ENCODE measurements at places on chromosomes 12 and 14.

DNA sequence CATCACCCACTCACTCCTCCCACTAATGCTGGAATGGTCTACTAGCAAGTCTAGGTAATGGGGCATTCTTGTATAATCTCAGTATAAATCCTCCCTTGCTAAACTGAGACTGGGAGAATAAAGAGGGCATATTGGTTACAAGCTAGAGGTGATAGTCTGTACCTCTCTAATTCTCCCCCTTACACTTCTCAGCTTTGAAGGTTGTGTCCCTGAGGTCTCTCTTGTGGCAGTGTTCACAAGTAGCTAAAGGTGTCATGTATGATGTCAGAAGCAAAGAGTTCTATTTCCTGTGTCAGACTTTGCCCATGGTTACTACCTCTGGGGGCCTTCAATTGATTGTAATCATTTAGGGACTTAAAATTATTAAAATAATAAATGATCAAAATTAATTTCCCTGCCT, 26.6 kb upstream of the CCDC196 start:
- DNase-seq = no peak

- no peak for DNase-seq
These were observed 23.6 kb upstream of the MLXIP start for GRCh38 chr12:122054842-122055520.

DNA sequence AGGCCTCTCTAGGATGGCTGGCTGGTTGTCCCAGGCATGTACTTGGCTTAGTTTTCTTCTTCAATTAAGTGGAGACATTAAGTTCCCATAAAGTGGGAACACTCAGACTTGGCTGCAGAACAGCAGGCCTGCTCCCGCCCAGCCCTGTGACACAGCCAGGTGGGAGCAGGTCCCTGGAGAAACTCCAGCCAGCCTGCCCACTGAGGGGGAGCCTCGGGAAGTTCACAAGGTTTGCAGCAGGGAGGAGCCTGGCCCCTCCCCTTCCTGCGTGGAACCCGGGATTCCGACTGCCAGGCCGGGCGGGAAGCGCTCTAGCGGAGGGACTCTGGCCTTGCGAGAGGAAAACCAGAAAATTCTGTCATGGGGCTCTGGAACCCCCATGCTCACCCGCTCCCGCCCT, 98.3 kb upstream of the EVL start:
- no peak for DNase-seq

GRCh38 chr14:97713023-97713422, 915.8 kb downstream of the VRK1 start:
- DNase-seq = no peak

GRCh38 chr12:60114169-60114568, 518.3 kb downstream of the SLC16A7 start:
- no peak for DNase-seq

DNA sequence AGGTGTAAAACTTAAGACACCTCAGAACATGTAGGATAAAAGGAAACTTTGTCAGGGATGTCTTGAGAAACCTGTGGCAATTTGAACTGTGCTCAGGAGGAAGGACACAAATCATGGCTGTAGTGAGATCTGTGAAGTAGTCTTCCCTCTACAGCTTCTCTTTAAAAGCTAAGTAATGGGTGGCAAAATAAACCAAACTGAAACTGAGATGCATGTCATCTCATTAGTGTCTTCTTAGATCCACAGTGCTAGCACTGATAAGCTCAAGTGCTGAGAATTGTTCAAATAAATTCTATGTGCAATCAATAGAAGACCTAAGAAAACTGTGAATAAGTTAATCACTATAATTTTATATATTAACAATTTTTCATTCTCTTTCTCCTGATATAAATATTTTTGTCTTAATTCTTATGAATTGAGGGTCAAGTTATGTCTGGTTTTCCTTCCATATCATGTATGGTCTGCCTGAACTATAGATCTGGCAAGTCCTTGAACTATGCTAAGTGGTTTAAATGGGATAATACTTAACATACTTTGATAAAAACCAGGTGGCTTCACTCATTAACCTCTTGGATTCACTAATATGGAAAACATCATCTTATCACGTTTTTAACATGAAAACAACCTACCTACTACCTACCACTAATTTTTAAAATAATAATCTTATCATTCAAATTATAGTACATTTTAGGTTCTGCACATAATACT, 27.2 kb downstream of the SYT1 start:
- no peak for DNase-seq

- no peak for DNase-seq
These were observed 13.5 kb upstream of the SCFD1 start for GRCh38 chr14:30608533-30609006.

GRCh38 chr12:33310471-33310870, 129.1 kb downstream of the SYT10 start:
- DNase-seq = no peak

- no peak for DNase-seq
These were observed 5.4 kb upstream of the MGAT4C start for GRCh38 chr12:86261578-86261977.

DNA sequence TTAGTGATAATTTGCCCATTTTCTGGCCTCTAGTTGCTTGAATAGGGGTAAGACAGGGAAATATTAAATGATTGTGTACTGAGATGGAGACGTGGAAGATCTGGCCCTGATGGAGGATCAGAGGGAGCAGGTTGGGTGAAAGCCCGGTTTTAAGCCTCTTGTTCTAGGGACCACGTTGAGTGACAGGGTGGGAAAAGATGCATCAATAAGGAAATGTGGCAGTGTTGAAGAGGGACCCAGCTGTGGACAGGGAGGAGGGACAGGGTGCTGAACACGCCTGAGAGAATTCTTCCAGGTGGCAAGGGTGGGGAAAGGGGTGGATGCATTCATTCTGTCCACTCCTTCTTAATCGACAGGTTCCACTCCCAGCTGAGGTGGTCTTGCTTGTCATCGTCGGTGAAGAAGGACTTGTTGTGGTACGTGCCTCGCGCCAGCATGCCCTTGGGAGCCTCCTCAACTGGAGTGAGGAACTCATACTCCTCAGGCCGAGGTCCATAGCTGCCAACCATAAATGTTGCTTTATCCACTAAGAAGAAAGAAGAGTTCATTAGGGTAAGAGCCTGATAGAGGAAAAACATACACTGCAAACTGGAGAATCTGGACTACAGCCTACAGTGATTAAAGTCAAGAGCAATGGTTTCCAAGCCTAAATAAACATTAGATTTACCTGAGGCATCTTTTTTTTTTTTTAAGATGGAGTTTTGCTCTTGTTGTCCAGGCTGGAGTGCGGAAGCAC, 4.0 kb upstream of the ERP27 start:
- DNase-seq = no peak

GRCh38 chr14:78530078-78530477, 359.9 kb downstream of the NRXN3 start:
- no peak for DNase-seq

DNA sequence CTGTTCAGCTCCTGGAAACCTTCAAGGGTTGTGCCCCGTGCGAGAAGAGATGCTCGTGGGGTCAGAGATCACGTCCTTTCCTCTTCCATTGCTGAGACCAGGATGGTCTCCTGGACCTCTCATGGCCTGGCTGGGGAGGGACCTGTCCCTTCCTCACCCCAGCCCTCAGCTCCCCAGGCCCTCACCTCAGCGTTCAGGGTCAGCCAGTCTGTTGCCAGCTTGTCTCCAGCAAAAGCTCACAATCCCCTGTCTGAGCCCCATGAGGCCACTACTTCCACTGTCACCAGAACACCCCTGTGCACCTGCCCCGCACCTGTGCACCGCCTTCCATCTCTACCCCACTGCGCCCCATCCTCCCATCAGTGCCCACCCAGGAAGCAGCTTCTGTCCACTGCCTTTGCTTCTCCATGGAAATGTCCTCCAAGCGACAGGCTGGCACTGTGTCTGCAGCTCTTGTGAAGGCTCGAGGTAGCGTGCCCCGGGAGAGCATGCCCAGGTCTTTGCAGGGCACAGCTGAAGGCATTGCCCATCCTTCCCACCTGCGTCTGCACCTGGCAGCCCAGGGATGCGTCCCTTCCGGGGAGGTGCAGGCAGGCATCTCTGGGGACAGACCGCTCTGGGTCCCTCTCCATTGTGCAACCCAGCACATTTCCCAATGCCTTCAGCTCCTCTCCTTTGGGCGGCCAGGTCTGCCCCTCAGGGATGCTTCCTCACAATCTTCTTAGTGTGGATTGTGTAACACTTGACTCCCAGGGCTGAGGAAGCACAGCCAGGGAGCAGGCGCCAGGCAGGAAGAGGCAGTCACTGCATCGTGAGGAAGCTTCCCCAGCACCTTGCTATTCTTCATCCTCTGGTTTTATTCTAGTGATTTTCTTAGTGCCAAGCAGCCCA, 179.6 kb downstream of the ADGRD1 start:
- DNase-seq = no peak

- no peak for DNase-seq
These were observed 736 bp upstream of the PHLDA1 start for GRCh38 chr12:76032043-76032981.

DNA sequence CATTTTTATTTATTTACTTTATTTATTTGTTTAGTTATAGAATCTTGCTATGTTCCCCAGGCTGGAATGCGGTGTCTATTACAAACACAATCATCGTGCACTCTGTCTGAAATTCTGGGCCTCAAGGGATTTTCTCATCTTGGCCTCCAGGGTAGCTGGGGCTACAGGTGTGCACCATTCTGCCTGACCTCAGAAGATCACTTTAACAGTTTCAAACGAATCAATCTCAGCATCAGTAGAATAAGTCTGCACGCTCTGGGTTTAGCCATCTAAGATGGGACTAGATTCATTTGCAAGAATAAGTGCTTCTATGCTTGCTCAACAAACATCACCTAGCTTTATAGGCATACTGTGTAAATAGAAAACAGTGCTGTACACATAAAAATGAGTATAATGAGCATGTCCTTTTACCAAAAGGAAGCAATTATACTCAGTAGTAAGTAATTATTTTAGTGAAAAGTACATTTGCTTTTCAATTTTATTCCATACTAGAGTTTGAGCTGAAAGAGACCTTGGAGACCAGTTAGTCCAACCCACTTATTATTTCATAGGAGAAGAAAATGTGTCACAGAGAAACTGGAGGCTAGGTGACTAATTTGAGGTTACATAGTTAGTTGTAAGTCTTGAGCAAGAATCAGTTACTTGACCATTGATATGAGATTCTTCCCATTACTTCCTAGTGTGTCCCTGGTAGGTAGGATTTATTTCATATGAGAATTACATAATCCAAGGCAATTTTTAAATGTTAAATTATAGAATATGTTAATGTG, 456.5 kb upstream of the LMO3 start:
- DNase-seq = no peak

GRCh38 chr14:59638885-59639284, 62.3 kb upstream of the CCDC175 start:
- no peak for DNase-seq

DNA sequence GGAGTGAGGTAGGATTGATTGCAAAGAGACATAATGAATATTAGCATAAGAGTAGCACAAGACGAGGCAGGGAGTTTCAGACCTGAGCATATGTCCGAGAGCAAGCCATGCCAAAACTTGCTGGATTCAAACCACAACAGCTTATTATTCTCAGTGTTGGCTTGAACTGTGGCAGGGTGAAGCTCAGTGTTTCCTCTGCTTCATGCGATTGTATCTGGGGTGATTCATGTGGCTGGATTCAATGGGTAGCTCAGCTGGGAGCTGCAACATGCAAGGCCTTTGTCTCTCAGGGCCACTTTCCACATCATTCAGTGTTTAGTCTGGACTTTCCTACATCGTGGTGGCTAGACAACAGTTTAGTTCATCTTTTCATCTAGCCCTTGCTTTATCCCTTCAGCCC, 22.1 kb upstream of the E2F7 start:
- DNase-seq = no peak

DNA sequence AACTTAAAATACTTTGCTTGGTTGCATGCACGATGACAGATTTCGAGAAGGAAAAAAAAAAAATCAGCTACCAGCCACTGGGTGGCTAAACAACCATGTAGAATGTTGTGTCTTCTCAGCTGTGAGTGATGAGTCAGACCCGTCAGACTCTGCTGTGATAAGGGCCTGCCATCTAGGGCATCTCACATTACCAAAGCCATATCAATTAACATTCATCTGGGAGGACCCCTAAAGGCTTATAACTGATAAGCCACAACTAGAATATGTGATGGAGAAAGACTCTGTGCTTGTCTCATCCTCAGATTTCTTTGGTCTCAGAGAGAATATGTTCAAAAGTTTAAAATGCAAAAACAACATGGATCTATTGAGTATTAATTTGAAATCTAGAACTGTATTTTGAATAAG, 111.5 kb downstream of the PAX9 start:
- no peak for DNase-seq

GRCh38 chr12:104785886-104786285, 172.2 kb downstream of the SLC41A2 start:
- no peak for DNase-seq

DNA sequence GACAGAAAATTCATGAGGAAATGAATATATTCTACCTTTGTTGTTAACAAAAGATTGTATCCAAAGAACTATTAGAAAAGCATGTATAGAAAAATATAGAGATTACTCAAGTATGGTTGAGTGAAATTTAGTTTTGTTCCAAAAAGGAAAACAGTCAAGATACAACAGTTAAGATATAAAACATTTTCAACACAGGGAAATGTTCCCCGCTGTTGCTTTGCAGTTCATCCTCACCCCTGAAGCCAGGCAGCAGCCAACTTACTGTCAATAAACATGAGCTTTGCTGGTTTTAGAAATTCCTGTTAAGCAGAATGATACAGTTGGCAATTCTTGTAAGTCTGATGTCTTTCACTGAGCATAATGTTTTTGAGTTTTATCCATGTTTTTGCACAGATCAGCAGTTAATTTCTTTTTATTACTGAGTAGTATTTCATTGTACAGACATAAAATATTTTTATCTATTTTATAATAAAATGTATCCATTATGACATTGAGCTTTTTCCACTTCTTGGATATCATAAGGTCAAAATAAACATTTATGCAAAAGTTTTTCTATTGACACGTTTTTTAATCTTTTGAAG, 1.2 kb upstream of the CLEC2B start:
- no peak for DNase-seq

- no peak for DNase-seq
These were observed 149.6 kb downstream of the ADAMTS20 start for GRCh38 chr12:43402436-43402835.

- no peak for DNase-seq
These were observed 37.9 kb downstream of the PTPN21 start for GRCh38 chr14:88516861-88517357.

GRCh38 chr12:58915037-58915436, 5.3 kb downstream of the LRIG3 start:
- DNase-seq = no peak

- DNase-seq = no peak
These were observed 354.2 kb downstream of the TMEM121 start for GRCh38 chr14:105880616-105881015.

DNA sequence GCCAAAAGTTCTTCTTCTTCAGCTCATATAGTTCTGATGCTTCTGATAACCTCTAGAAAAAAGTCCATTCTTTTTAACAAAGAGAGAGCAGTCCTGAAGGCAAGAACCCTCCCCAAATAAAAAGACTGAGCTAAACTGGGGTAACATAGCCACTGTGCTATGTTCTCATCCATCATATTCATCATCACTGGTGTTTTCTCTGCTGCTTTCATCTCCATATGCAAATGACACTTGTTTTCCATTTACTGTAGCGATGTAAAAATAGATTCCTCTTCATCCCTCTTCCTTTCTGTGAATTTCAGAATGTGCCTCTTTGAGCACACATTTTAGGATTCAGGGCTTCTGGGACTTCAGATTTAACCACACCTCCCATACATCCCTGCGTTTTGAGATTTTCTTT, 44.9 kb downstream of the GSC start:
- DNase-seq = no peak

- peak; percentile 19 for DNase-seq
These were observed 666.6 kb downstream of the NRXN3 start for GRCh38 chr14:78836777-78837176.

- DNase-seq = no peak
These were observed 67.0 kb upstream of the BEGAIN start for GRCh38 chr14:100654025-100654813.

- no peak for DNase-seq
These were observed 196.6 kb downstream of the GLT1D1 start for GRCh38 chr12:129049917-129050316.

All from anterior cingulate cortex (tissue), 58 donors.